ENCODE measurements at places on chromosomes 2 and 18.

GRCh38 chr2:44933434-44933951, 8.0 kb upstream of the SIX3 start:
- no peak for DNase-seq

DNA sequence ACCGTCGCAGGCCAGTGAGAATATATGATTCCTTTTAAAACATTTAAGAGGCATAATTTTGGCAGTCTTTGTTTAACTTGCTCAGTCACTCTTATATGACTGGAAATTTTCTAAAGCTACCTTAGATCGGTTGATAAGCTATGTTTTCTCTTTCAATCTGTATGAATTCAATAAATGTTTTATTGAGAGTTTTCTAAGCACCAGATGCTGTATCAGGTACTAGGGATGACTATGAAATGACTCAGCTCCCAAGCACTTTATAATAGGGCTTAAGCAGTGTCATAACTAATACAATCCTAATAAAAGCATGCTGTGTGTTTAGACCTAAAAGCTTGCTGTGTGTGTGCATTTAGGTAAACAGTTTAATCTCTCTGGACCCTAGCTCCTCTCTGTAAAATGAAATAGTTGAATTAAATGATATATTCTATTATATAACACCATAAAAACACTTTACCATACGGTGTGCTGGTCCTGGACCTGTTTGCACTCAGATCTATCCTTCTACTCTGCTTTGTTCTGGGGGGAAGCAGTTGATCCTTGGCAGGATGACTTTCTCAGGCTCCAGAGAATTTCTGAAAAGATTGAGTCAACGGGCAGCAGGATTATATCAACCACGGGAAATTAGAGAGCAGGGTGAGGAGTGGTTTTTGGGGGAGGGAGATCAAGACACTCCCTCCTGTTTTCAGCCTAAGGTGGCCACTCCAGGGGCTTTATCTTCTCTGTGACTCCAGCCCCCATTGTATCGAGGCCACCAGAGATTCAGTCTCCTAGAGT, 26.1 kb upstream of the SLC38A11 start:
- no peak for DNase-seq

- DNase-seq = no peak
Measured at GRCh38 chr2:29844713-29845326, 76.6 kb downstream of the ALK start.

GRCh38 chr18:5391409-5391808, 95.9 kb upstream of the ZBTB14 start:
- no peak for DNase-seq

DNA sequence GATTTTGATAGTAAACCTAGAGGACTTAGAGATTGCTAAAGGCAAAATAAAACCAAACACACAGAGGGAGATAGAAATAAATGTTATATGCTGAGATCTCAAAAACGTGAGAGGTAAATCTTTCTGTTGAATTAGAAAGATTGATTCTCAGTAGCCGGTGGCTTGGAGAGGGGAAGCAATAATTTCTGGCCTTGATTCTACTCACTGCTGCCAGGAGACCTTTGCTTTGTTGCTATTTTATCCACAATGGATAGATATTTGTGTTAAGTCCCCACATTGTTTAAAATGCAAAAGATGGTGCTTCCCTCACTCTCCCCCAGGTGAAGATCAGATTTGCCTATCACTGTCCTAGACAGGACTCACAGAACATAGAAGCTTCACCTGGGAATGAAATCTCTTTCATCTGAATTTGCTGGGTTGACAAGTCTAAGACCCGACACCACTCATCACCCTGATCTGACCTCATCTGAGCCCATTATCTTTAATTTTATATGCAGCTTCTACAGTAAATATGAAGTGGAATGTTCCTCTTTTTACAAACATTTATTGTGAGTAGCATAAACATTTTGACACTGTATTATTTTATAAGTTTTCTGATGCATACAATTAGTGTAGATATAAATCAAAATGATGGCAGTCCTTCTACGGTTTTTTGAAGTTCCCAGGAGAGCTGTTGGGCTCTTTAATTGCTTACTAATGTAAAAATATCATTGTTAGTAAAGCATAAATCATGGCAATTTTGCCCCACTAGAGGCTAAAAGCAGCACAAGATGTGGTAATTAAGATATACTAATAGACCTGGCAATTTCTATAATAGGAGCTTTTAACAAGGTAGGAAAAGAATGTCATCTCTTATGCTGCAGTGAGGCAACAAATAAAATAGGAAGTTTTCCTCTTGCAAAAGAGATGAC, 149.7 kb downstream of the DCC start:
- DNase-seq = no peak

DNA sequence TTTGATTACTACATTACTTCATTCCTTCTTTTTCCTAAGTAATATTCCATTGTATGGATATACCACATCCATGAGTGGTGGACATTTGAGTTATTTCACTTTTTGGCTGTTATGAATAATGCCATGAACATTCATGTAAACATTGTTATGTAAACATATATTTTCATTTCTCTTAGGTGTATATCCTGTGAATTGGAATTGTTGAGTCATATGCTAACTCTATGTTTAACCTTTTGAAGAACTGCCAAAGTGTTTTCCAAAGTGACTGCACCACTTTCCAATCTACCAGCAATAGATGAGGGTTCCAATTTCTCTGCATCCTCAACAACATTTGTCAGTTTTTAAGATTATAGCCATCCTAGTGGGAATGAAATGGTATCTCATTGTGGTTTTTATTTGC, 42.7 kb upstream of the CXXC1 start:
- no peak for DNase-seq

GRCh38 chr2:125642032-125642431, 1013.9 kb upstream of the GYPC start:
- no peak for DNase-seq

DNA sequence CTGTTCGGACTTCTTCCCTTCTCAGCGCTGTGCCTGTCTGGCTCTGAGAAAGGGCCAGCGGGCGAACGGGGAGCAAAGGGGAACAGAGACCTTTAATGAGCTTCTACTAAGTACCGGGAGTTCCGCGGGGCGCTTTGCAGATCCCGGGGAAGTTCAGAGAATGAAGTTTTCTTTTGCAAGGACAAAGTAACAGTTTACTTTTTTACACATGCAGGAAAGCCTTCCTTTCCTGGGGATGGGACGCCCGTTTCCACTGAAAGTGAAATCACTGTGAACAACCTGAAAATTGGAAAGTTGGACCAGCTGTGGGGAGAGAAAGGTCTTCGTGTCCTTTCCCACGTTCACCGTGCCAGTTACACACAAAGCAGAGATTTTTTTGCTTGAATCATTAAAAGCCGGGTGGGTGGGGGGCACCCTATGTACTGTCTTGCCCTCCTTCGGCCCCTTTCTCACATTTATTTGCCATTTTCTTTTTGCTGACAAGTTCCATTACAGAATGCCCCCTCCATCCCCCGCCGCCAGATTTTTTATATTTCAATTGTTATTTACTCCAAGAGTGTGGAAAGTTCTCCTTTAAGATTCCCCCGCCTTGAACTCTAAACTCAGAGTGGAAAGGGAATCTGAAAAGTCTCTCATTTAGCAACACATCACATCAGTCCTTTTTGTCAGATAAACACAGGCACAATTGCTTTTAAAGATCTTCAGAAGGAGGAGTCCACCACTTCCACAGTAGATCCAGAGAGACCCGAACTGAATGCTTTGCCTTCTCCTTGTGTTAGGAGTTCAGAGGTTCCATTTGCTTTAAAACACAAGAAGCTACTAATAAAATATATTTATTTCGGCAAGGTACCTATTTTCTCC, 1.1 kb upstream of the FN1 start:
- DNase-seq = no peak

DNA sequence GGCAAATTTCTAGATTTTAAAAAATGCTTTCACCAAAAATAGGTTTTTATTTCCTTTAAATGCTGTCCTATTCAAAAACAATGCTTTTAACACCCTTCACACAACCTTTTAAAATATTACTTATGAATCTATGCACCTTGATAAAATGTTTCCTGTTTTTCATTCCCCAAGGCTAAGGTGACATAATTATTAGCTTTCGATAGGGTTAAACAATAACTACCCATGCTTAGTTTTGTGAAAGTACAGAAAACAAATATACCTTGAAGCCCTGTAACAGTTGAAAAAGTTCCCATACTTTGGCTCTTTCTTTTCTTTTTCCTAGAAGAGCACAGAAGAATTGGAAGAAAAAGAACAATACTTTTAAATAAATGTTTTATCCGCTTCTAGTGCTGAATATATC, 54.9 kb upstream of the ITPRID2 start:
- no peak for DNase-seq

DNA sequence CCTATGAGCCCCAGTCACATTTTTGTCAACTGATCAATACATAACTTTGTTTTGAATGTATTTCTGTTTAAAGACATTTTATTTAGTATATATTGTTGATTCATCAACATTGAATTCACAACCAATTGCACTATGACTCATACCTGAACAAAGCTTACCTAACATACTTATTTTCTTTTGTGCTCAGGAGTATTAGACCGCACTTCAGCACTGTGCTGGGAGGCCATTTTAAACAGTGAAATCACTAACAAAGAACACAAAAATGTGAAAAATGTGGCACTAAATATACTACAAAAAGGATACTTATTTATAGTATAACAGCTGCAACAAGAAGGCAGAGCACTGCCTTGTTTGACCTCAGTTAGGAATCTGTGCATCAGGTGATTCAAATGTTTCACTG, 12.4 kb upstream of the IFIH1 start:
- no peak for DNase-seq

- DNase-seq = peak; percentile 62
Measured at GRCh38 chr2:43184339-43184895, 42.0 kb downstream of the ZFP36L2 start.

DNA sequence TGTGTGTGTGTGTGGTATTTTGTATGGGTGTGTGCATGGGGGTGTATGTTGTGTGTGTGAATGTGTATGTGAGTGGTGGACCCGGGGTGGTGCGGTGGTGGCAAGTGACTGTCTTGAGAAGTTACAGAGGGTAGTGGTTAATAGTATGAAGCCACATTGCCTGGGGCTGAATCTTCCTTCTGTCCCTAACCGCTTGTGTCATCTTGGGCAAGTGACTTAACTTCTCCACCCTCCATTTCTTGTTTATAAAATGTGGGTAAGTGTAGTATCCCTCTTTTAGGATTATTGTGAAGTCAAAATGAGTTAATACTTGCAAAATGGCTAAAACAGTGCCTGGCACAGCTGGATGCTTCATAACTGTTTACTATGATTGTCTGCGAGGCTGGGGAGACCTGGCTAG, 63.5 kb downstream of the MYCN start:
- DNase-seq = no peak

DNA sequence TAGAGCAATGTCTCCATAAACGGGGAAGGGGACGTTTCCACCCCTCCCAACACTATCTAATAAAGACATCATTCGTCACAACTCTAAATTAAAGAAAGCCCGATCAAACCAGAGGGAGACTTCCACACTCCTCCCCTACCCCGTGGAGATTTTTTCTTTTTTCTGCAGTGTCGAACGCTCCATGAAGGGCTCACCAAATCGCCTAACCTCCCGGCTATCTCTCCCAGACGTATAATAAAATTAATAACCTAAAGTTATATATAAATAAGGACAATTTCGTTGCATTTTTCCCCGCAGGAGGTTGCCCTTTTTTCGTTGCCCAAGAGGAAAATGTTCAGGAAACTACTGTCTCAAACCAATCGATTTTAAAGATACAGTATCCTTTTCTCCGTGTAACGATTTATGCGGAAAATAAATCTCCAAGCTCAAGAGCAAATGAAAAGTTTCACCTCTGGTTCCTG, 2.4 kb downstream of the EVX2 start:
- no peak for DNase-seq

DNA sequence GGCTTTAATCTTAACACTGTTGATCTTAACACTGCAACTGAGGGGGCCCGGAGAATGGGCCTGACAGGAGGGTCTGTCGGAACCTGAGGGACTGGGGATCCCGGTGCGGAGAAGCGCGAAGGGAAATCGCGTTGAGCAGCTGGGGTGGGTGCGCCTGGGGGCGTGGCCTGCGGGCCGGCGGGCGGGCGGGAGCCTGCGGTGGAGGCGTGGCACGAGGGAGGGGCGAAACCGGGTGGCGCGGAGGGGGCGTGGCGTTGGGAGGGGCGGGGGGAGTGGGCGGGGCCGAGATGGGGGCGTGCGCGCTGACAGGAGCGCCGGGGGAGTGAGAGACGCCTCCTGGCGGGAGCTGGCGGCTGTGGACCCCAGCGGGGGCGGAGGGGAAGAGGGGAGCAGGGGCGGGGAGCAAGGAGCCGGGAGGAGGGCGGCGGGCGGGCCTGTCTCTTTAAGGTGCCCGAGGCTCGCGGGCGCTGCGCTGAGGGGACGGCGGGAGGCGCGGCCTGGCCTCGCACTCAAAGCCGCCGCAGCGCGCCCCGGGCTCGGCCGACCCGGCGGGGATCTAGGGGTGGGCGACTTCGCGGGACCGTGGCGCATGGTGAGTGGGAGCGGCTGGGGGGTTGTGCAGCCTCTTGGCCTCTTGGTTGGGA, at the start of gene TWSG1:
Gene TWSG1, plus strand, starts transcription at position 445 of the 644 bp plus-strand sequence. CDS start 2,457 bp downstream, outside the sequence.
- peak; percentile 90 for DNase-seq

DNA sequence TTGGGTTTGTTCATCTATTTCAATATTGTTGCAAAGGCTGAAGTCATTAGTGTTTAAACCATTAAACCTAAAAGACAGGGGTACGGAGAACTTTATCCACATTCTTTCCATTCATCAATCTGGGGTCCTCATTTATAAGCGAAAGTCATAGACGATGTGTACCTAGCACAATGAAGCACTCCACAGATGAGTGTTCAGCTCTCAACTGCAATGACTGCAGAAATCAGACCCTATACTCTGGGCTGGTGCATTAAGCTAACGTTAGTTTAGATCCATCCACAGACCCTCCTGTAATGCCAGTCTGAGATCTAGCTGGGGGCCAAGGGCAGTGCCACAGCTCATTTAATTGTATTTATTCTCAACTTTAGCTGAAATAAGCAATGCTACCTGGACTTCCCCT, 155.2 kb downstream of the AFF3 start:
- no peak for DNase-seq

DNA sequence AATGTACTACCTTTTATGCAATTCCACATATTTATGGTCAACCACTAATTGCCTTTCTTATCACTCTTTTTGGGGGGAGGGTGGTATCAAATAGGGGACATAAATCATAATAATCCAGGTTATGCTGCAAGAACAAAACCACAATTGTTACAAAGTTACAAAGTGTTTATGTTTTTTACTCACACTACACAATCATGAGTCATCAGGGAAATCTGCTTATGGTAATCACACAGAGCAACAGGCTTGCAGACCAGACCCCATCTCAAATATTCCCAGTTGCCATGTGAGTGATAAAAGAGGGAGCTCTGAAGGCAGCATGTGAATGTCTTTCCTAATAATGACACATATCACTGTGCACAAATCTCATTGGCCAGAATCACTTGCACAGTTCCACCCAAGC, 304.7 kb upstream of the TMEFF2 start:
- DNase-seq = no peak

- no peak for DNase-seq
Measured at GRCh38 chr18:60656553-60656952, 284.0 kb upstream of the MC4R start.

DNA sequence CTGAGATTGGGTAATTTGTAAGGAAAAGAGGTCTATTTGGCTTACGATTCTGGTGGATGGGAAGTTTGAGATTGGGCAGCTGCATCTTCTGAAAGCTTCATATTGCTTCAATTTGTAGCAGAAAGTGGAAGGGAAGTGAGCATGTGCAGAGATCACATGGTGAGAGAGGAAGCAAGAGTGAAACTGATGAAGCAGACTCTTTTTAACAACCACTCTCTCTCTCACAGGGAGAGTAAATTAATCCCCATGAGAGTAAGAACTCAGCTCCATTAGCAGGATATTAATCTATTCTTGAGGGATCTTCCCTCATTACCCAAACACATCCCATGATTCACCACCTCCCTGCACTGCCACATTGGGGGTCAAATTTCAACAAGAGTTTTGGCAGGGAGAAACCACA, 298.5 kb upstream of the CELF4 start:
- DNase-seq = no peak

GRCh38 chr2:88245109-88245508, 75.0 kb downstream of the THNSL2 start:
- no peak for DNase-seq
